NCI-H1930 (cell line): ENCODE measurements at places on chromosomes 6 and 20.

- DNase-seq = no peak
Measured at GRCh38 chr20:12883507-12883885, 125.3 kb upstream of the SPTLC3 start.

- no peak for DNase-seq
Measured at GRCh38 chr20:9294041-9294440, 220.3 kb upstream of the LAMP5 start.

DNA sequence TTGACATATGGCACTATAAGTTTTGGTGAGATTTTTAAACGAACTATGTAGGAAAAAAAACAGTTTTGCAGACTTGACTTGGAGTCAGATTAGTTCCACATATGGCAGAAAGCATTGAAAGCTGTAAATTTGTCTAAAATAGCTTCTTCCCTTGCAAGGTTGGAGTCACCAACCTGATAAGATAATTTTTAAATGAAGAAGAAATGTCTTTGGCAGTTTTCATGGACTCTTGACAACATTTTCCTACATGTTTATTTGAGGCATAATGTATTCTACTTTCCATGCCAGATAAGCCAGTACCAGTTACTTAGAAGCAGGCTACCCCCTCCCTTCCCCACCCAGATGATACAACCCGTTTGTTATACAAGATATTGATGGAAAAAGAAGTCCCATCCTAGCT lies 5.2 kb downstream of the KLHL32 start:
- DNase-seq = no peak

- no peak for DNase-seq
Measured at GRCh38 chr6:135195041-135195440, 13.9 kb downstream of the MYB start.

DNA sequence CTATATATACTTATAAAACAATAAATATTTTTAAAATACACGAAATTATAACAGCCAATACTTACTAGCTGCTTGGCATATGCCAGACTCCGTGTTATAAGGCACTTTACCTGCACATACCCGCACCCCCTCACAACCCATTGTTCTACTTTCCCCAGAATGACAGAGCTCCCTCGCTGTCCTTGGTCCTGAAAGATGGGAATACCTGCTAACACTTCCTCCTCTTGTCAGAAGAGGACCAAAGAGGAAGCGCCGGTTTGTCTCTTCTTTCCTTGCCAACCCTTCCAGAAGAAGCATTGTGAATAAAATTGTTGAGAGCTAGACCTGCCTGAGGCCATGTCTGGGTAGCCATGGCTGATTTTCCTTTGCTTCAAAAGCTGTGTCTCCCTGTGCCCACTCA lies 149.3 kb downstream of the PTPRT start:
- no peak for DNase-seq

GRCh38 chr6:548517-548916 lies 108.4 kb downstream of the HUS1B start:
- DNase-seq = no peak

DNA sequence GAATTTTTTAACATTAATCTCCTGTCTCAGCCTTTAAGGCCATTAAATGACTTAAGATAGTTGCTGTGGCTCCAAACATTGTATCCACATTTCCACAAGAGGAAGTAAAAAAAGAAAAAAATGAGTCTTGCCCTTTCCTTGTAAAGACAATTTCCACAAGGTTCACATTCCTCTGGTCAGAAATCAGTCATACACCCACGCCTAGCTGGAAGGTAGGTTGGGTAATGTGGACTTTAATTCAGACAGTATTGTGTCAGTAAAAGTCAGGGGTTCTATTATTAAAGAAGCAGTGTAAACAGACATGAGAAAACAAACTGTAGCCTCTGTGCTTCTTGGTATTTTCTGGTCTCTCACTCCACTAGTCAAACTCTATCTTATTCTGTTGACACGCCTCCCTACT lies 682.0 kb downstream of the GRIK2 start:
- DNase-seq = no peak
